ENCODE measurements at places on chromosomes 3 and 15.

DNA sequence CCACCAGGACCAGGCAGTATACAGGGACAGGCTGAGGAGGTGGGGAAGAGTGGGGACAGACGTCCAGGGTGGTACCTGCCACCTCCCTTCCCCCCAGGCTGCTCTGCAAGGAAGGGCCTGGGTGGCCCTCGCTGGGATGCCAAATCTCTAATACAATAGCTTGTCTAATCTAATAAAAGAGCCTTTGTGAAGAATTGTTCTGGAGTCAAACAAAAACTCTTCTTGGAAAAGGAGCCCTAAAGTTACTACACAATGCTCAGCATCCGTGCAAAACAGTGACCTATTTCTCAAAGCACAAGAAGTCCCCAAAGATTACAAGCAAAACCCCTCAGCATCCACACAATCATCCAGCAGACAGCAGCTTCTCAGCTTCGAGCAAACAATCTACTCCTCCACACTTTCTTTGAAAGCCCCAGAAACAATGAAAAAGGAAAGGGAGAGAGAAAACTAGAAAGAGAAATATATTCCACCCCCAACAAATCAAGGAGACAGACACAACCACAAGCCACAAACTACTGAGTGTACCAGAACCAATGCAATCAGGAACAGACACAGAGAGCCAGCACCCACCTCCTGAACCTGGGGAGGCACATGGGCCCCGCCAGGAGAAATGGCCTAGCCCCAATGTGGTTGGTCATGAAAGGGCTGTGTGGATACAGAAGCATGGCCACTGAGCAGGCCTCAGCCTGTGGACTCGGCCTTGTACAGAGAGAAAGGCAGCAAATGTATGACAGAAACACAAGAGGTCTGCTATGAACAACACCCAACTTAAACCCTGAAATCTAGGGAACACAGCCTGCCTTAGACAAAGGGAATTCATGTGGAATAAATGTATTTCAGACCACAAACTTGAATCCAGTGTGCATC lies 177.1 kb upstream of the CHRNA7 start:
- no peak for DNase-seq

GRCh38 chr15:52496776-52497470 lies 31.8 kb downstream of the MYO5A start:
- DNase-seq: peak; percentile 10

- DNase-seq: no peak
These were observed 317.3 kb upstream of the WNT5A start for GRCh38 chr3:55804170-55805095.

- DNase-seq: no peak
These were observed 56.9 kb downstream of the AMOTL2 start for GRCh38 chr3:134317106-134317947.

DNA sequence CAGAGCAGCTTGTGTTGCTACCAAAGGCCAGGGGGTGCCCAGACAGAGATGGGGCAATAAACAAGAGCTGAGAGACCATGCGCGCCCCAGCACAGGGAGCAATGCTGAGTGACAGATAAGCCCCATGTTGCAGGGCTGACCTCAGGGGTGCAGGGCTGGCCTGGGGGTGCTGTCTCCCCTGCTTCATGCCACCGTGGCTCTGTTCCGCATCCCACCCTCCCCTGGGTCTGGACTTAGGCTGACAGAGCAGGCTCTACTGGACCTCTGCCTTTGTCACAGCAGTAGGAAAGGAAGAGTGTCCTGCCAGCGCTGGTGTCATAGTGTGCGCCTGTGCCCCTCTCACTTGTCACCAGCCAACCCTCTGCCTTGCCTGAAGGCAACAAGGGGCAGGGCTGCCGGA lies 67.4 kb upstream of the IQSEC1 start:
- no peak for DNase-seq
